Activated CD8-positive, alpha-beta memory T cell treated with anti-CD3 and anti-CD28 coated beads for 48 hours (primary cell): ENCODE measurements at places on chromosomes 6 and 20.

DNA sequence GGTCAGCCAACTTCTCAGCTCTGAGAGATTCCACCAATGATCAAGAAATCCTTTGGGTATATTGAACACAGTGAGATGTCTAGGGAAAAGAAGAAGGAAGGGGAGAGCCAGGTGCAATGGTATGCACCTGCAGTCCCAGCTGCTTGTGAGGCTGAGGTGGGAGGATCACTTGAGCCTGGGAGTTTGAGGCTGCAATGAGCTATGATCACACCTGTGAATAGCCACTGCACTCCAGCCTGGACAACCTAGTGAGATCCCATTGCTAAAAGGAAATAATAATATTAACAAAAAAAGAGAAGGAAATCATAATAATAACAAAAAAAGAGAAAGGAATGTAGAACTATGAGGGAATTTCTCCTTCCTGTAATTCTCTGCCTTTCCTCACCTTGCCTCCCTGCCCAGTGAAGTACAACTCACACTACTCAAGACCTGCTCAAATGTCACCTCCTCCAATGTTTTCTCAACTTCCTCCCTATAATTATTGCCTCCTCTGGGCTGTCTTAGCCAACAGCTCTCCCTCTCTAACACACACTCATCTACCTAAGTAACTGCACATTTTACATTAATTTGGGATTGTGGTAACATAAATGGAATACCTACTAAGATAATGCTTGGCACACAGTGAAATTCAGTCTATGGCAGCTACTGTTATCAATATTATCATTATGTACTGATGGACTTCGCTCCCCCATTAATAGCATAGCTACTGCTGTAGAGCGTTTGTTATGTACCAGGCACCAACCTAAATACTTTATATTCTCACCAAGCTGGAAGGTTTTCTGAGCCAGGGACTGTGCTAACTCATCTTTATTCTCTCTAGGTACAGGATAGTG lies 103.6 kb downstream of the KIF13A start:
- no peak for DNase-seq

DNA sequence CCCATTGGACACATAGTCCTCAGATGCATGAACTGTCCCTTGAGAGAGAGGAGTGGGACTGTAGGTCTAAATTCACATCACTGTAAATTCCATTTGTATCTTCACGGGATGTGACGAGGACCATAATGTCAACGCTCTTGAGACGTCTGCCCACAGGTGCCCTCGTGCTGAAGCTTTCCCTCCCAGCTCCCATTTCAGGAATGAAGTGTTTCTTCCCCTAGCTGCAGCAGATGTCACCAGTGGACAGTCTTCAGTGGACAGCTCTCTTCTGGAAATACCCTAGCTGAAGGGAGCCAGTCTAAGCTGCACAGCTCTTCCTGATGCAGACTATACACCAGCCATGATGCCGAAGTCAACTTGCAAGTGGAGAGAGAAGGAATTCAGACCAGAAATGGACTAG lies 217.4 kb upstream of the ECI2 start:
- DNase-seq, result no peak

GRCh38 chr20:38307371-38308046 lies 3.6 kb downstream of the BPI start:
- DNase-seq, result no peak

DNA sequence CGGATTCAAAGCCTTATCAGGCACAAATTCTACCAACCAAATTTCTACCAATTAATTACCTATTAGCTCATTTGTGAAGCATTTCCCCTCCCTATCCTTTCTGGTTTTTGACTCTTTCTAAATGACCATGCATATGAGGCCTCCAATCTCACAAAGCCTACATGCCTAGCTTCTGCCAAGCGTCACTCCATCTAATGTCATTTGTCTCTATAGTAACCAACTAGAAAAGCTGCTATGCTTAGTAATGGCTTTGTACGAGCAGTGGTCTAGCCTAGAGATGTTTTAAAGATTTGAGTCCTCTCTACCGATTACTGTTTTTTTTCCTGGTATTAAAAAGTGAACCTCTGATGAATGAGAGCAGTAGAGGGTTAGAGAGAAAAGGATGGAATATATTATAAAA lies 4.8 kb upstream of the ASF1A start:
- DNase-seq, result no peak

GRCh38 chr20:905396-905961 lies 10.7 kb downstream of the ANGPT4 start:
- DNase-seq, result no peak
